LHCN-M2 (cell line): ENCODE measurements at places on chromosomes 12 and 14.

DNA sequence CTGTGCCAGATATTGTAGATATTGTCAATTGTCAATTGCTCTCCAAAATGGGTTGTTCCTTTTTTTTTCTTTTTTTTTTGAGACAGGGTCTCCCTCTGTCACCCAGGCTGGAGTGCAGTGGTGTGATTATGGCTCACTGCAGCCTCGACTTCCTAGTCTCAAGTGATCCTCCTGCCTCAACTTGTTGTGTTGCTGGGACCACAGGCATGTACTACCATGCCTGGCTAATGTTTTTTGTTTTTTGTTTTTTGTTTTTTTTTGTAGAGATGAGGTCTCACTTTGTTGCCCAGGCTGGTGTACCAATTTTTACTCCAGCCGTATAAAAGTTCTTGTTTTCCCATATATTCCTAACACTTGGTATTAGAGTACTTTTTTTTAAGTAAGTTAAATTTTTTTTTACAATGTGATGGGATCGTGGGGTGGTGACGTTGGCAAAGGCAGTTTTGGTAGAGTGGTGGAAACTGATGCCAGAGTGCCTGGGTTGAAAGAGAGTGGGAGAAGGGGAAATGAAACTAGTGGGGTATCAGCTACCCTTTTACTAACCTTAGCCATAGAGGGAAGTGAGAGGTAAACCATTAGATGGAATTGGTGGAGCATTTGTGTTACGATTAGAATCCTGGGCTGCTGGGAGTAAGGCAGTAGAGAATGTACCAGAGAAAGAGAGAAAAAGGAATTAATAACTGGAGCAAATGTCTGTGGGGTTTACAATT is 33.0 kb upstream of the CFAP54 start:
- no peak for DNase-seq

GRCh38 chr14:90995785-90996184 is 64.7 kb downstream of the RPS6KA5 start:
- DNase-seq = no peak

GRCh38 chr14:68474741-68475140 is 318.1 kb downstream of the ZFP36L1 start:
- no peak for DNase-seq

DNA sequence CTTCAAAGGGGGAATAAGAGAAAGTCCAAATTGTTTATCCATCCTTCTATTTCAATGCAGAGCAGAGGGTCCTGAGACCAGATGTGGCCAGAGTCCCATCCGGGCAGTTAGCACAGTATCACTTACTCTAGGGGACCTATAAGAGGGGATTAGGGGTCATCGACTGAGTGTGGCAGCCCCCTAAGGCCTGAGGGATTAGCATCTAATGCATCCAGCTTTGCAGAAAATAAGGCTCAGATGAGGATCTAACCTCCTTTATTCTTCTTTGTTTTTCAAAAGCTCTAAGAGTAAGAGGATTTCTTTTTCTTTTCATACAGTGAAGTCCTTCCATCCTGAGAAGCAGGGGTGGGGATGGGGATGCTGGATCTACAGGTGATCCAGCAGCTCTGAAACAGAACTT is 43.5 kb downstream of the NEUROD4 start:
- no peak for DNase-seq

DNA sequence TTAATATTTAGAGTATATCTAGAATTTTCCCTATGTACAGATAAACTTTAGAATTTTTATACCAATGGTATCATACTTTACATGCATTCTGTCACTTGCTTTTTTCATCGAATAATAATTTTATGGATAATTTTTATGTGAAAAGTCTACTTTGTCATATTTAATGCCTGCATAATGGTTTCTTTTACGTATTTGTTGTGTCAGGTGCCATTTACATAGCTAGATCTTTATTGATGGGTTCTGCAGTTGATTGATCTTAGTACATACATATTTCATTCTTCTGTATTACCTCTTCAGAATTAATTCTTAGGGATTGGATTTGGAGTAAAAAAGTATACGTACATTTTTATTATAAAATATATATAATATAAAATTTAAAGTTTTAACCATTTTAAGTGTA is 77.7 kb upstream of the NEDD1 start:
- no peak for DNase-seq

DNA sequence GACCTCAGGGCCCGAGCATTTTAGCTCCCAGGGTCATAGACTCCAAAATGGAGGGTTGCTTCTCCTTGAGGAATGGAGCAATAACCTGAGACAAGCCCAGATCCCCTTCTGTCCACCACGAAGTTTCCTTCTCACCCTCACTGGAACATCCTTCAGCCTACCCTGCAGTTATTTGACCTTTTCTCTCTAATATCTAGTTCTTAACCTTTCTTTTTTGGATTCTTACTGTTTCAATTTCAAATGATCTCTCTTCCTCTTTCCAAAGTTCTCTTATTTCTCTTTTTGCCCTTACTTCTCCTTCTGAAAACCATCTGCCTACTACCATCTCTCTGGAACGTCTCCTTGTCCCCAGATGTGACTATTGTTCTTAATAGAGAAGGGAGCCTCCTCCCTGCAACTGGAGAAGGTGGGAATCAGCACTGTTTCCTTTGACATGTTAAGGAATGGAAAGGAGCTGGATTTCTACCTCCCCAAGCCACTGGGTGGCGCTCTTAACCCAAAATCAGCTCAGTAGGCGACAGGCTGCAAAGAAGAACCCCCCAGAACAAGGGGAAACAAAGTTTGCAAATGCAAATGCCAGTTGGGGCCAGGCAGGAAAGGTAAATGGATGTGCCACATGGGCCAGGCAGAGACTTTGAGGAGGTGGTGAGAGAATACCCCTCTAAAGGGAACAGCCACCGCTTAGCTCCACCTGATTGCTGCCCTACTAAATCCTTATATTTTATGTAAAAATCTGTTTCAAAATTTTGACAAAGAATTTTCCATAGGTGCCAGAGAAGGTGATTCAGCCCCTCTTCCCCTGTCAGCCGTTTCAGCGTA is 22.4 kb upstream of the PDE1B start:
- DNase-seq = peak; percentile 18

DNA sequence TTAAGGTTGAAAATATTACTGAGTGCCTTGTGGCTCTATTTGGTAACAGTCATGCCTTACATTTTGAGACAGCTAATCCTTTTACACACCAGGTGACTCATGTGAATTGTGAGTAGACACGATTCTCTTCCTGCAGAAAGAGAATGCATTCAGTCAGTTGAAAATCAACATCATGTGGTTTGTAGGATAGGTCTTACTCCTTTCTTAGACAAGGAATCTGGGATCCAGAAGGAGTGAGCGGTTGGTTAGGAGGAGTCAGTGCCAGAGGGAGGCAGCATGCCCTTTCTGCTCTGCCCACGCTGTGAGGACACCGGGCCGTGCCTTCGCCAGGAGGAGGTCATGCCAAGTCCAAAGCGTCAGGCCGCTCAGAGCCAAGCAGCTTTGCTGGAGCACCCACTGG is 47.6 kb downstream of the TRAF3 start:
- DNase-seq = peak; percentile 76

DNA sequence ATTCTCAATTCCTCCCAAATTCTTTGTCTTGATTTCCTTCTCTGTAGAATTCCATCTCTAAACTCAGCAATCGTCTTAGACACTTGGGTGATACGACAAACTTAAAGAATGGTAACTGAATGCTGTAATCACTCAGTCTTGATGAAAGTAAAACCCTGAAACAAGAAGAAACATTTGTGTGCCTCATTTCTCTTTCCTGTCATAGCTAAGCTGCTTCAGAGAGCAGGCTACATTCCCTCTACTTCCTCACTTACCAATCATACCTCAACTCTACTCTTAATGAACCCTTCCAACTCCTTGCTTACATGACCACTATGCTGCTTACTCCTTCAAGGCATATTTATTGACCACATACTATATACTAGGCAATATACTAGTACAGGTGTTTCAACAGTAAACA is 8.3 kb downstream of the MAP4K5 start:
- DNase-seq = no peak

DNA sequence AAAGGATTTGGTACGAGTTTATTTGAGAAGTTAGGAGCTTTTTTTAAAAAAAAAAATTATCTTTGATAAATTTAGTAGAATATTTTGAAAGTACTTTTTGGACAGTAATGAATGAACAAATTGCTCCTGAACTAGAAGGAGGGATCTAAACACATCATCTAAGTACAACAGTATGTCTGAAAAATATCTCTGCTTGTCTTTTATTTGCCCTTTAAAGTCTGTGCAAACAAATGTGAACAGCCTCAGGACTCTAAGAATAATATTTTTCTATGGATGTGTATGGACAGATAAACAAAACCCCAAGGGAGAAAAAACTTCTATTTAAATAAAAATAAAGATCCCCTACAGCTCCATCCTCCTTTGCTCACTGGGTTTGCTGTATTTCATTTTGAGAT is 19.5 kb downstream of the FBXL14 start:
- DNase-seq = no peak

- DNase-seq = peak; percentile 28
These were observed 110.4 kb upstream of the SCAF11 start for GRCh38 chr12:46100551-46101484.

DNA sequence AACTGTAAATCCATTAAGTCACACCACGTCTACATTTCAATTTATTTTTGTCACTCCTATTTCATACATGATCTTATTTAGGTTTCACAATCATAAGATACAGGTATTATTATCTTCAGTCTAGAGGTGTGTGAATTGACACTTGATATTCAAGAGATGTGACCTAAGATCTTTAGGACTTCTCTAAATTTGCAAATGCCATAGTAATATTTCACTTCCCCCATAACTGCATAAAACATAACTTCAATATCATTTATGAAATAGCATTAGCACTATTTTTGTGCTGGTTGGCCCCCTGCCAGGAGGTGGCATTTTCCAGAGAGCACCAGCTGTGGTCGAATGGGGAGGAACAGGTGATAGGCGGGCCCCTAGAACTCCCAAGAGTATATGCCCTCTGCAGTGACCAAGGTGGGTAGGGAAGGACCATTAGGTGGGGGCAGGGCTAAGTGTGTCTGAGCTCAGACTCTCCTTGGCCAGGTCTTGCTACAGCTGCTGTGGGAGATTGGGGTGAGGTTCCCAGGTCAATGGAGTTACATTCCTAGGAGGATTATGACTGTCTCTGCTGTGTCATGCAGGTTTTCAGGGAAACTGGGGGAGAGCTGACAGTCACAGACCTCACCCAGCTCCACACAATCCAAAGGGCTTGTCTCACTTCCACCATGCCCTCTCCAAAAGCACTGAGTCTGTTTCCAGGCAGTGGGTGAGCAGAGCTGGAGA is 49.2 kb upstream of the ERGIC2 start:
- no peak for DNase-seq

GRCh38 chr14:39614297-39614923 is 182.2 kb upstream of the FBXO33 start:
- DNase-seq = no peak

GRCh38 chr14:99479906-99480869 is at the start of gene SETD3:
TSS of gene SETD3 (minus strand) at chr14:99480859. CDS start at chr14:99465805, 15,054 bp downstream.
- DNase-seq = peak; percentile 60

DNA sequence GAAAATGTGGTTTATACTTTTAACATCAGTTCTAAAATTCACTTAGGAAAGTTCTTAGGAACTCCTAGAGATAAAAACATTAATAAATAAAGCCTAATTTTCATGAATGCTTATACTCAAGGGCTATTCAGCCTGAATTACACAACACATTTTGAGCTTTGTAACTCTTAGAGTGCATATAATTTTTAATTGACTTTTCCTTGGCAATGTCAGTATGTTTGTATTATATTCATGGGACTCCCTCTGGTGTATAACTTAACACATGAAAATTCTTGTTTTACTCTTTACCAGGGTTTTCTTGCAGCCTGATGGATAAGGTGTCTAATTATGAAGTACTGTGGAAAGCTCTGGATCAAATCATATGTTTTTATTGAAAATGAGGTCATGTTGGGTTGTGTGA is 150.6 kb upstream of the HMGA2 start:
- DNase-seq = peak; percentile 66

DNA sequence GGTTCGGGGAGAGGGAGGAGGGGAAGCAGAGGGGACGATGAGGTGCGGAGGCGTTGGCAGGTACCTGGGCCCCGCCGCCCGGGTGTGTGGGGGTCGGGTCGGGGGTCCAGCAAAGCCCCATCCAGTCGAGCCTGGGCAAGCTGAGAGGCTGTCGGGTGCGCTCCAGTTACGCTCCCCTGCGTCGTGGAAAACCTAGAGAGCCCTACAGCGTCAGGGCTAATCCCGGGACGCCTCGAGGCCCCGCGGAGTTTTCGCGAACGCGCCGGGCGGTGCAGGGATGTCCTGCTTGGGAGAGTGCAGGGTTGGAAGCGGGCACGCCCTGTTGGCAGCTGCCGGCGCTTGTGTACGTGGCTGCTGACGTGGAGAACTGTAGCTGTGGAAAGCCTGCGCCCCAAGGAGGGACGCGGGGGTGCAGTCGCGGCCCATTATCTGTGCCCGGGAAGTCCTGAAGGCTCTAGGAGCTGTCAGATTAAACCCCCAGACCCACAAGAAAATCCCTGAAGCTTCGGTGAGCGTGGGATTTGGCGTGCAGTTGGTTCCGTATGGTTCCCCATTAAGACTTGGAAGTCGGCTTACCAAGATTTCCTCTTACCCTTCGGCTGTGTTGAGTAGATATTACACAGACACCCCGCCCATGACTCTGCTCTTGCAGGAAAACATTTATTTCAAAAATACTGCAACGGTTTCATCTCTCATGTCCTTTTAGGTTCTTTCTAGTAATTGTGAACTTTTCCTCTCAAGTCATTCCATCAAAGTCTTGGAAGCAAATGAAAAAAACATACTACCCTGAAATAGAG is 11.3 kb upstream of the SLC38A2 start:
- peak; percentile 95 for DNase-seq

GRCh38 chr14:37985826-37986470 is 221.8 kb upstream of the SSTR1 start:
- peak; percentile 51 for DNase-seq

GRCh38 chr12:118064608-118065007 is 3.6 kb upstream of the WSB2 start:
- DNase-seq = no peak

GRCh38 chr14:76761136-76761959 is at the start of gene VASH1:
TSS of gene VASH1 (plus strand) at chr14:76761468. CDS start at chr14:76762822, 1,354 bp downstream.
- DNase-seq = peak; percentile 65

DNA sequence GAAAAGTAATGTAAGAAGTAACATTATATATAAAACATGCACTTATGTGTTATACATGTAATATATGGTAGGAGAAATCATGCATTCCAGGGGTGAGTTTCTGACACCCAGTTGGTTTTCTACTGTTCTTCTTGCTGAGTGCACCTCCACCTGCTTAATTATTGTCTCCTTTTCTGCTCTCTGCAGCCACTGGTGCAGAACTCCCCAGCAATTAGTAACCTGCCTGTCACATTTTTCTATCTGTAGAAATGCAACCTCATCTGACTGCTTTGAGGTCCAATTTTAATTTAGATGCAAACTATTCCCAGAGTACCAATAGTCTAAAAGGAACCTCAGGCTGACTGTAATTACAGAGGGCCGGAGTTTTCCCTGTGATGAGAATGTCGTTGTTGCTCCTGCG is 842.1 kb downstream of the AACS start:
- no peak for DNase-seq

DNA sequence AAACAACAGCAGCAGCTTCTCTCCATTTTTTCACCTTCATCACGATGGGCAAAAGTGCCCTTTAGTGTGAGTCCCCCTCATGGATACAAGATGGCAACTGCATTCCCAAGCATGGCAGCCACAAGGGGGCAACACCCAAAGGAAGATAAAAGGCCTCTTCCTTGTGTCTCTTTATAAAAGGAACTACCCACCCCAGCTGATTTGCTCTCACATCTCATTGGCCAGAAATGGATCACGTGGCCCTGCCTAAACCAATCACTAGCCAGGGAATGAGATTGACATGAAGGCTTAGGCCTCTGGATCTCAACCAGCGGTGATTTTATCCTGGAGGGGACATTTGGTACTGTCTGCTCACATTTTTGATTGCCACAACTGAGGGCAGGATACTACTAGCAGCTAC is 21.9 kb upstream of the IFT81 start:
- peak; percentile 86 for DNase-seq
